Activated CD8-positive, alpha-beta T cell treated with anti-CD3 and anti-CD28 coated beads for 36 hours (primary cell): ENCODE measurements at places on chromosomes 12 and 14.

- no peak for DNase-seq
Measured at GRCh38 chr14:81480741-81481140, 52.9 kb downstream of the SEL1L start.

DNA sequence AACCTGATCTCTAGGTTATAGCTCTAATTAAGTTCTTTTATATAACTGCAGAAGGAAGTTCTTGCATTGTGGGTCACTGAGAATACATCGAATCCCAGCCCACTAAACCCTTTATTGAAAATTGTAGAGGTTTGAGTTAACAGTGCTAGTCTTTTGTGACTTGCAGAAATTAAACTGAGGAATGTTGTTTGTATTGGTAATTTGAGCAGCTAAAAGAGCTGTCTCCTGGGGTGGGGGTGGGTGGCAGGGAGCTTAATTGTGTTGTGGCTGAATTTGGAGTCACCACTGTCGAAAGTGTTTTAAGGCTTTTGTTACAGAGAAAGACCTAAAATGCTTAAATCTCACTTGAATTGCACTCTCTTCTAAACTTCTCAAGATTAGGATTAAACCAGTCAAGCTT lies 3.2 kb upstream of the COX8C start:
- no peak for DNase-seq

GRCh38 chr14:91113829-91114078 lies at the start of gene DGLUCY:
TSS of gene DGLUCY (plus strand) at chr14:91114073. CDS start at chr14:91160295, 46,222 bp downstream.
- DNase-seq: peak; percentile 87

GRCh38 chr12:41972196-41972595 lies 172.5 kb downstream of the GXYLT1 start:
- no peak for DNase-seq

- DNase-seq: no peak
Measured at GRCh38 chr12:127339065-127339464, 927.9 kb upstream of the TMEM132C start.

DNA sequence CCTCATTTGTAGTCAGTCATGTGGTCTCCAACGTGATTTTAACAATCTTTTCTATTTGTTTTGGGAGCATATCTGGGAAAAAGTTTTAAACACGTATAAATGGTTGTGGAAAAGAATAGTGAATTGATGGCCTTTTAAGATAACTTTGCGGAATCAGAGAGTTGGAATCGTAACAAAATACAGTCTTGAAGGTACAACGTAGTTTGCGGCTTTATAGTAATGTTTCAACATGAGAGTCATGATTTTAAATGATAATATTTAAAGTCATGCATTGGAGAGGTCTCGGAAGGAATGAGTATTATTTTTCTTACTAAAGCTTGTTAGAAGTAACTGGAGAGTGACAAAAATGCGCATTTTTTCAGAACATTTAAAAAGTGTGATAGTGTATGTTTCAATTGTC lies 1.6 kb downstream of the AEBP2 start:
- no peak for DNase-seq
